ENCODE measurements at places on chromosomes 4 and X.

GRCh38 chr4:1491328-1492141, 85.3 kb upstream of the NKX1-1 start:
- ATAC-seq: no peak

DNA sequence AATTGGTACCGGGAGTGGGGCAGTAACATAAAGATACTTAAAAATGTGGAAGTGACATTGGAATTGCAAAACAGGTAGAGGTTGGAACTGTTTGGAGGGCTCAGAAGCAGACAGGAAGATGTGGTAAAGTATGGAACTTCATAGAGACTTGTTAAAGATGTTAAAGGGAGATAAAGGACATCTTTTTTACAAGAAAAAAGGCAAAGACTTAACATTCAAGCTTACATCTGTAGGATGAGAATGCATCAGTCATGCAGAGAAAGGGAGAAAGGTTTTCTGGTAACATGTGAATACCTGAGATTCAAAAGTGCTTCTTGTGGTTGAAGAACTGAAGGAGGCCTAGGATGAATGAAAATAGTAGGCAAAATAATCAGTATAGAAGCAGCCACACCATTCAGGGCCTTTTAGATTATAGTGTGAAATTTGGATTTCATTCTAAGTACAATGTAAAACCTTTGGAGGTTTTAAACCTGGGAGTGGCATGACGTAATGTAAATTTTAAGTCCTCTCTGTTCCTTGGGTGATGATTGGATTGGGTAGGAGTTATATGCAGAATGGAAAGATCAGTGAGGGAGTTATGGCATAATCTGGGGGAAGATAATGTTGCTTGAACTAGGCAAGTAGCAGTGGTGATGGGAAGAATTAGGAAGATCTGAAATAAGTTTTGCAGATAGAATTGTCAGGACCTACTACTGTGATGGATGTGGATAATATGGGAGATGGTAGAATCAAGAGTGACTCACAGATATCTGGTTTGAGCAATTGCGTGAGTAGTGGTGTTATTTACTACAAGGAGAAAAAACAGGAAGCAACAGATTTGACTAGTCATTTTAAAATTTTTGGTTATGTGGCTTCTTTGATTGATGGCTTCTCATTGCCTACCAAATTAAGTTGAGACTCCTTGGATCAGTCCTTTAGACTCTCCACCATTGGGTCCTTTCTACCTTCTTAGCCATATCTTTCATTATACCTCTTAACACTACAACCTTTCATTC, 138.7 kb downstream of the VSIG4 start:
- ATAC-seq: no peak

- ATAC-seq: no peak
Measured at GRCh38 chr4:168885400-168885799, 124.7 kb downstream of the CBR4 start.

DNA sequence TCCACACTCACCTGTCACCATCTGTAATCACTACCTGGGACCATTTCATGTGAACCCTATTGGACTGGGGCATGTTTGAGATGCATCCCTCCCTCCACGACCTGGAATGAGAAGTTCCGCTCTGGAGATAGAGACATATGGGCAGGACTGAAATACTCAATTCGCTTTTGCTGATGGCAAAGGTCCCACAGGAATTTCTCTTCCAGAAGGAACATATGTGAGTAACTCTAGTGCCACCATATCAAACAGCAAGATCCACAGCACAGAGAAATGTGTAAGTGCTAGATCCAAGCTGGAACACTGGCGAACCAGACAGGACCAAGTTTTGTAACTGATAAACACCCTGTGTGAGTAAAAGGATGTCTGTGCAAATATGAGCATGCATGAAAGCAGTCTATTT, 43.9 kb downstream of the SEL1L3 start:
- ATAC-seq: no peak

GRCh38 chr4:119946359-119946758, 120.3 kb downstream of the MAD2L1 start:
- no peak for ATAC-seq

GRCh38 chrX:132435222-132435621, 53.6 kb downstream of the MBNL3 start:
- no peak for ATAC-seq

DNA sequence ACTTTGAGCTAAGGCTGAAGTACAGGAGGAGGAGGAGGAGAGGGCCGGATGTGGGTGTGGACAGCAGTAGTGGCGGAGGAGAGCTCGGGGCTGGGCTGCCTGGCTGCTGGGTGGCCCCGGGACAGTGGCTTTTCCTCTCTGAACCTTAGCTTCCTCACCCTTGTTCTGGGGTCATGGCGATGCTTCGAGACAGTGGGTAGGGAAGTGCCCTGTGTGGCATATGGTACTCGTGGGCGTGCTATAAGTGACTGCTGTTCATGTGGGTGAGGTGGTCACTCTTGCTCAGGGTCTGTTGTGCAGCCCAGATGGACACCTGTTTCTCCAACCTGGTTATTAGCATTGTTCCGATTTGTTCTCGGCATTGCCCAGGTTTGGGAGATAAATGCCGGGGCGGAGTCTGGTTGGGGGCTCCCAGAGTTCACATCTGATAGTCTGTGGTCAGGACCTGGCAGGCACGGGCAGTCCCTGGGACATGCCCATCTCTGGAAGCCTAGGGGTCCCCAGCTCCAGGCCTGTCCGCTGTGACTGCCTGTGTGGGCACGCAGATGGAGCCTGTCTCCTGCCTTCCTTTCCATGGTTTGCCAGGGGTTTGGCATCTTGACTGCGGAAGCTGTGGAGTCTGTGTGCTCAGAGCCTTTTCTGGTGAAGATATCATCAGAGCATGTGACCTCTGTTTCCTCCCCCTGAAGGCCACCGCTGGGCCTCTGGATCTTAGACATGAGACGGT, 4.9 kb upstream of the CPZ start:
- ATAC-seq: no peak

- ATAC-seq: no peak
Measured at GRCh38 chr4:36394352-36394903, 113.0 kb downstream of the DTHD1 start.

GRCh38 chrX:119763836-119764387, 5.5 kb downstream of the SOWAHD start:
- ATAC-seq: no peak

- no peak for ATAC-seq
Measured at GRCh38 chr4:16334601-16335000, 108.3 kb upstream of the TAPT1 start.

GRCh38 chr4:79338148-79338547, 12.3 kb upstream of the NAA11 start:
- no peak for ATAC-seq

DNA sequence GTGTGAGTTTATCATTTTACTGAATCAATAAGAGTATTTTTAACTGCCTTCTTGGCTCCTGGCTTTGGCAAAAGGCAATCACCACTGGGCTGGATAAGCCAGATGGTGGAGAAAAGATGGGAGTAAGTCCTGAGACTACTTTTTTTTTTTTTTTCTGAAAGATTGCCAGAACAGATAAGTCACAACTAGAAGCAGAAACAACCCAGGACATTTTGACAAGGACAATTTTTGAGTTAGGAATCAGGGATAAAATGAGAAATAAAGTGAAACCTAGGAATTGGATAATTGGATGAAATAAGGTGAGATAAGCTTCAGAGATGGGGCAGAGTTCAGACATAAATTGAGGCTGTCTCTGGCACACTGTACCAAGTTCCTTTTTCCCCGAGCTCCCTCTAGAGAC, 471.0 kb downstream of the KLHL13 start:
- ATAC-seq: no peak

DNA sequence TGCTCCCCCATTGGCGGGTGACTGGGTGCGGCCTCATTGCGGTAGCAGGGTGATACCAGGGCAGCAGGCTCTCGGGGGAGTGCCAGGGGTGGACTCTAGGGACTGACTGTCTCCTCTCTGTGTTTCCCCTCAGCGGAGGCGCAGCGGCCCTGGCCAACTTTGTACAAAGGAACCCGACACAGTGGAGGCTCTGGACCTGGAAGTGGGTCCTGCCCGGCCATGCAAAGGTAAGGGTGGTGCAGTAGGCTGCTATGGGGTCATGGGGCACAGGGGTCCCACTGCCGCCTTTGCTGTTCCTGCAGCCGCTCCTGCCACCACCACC, 16.3 kb downstream of the SULT1B1 start:
- ATAC-seq: no peak

- peak; percentile 66 for ATAC-seq
Measured at GRCh38 chrX:110853610-110854009, 58.0 kb upstream of the CHRDL1 start.
